ENCODE measurements at places on chromosomes 7 and 10. TPM values are rescaled to one million over a fixed set of nuclear protein-coding genes. Genes with fewer than 3 reads are reported as not detected.
A peak's percentile ranks its signal among the peaks of the same experiment; 100 is the strongest.

- no peak for DNase-seq
Observed at GRCh38 chr7:25381818-25382589, 153.7 kb upstream of the NPVF start.

GRCh38 chr7:95906851-95907250 lies 134.5 kb downstream of the DYNC1I1 start:
- DNase-seq = no peak

DNA sequence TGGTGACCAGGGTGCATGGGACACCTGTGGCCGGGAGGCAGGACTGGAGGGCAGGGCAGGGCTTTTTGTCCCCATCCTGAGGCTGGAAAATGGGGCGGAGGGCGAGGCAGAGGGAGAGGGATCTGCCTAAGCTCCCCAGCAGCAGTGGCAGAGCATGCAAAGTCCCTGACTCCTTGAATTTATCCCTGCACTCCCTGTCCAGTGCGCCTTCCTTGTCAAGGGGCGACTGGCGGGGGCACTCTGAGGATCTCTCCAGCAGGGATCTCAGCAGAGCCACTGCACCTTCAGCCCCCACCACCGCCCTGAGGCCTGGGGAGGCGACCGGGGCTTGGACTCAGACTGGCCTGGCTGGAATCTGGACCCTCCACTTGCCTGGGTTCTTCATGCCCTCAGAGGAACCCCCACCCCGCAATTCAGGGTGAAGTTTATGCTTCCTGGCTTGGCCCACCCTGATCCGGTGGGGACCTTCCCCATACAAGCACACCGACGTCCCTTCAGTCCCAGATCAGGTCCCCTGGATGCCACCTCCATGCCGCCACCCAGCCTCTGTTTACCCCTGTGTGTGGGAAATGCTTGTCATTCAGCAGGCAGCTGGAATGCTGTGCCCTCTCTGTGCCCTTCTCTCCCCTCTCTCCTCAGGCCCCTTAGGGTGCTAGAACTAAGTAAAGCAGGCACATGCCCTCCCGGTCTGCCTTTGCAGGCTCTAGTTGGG lies 46.3 kb downstream of the CDH23 start:
- DNase-seq = no peak

DNA sequence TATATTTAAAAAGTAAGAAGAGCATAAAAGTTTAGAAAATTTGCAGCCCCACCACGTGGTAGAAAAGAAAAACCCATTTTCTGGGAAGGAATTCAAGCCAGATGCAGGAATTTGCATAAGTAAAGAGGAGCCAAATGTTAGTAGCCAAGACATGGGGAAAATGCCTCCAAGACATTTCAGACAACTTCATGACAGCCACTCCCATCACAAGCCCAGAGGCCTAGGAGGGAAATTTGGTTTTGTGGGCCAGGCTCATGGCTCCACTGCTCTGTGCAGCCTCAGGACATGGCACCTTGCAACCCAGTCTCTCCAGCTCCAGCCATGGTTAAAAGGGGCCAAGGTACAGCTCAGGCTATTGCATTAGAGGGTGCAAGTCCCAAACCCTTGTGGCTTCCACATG lies 411.9 kb downstream of the THSD7A start:
- no peak for DNase-seq

DNA sequence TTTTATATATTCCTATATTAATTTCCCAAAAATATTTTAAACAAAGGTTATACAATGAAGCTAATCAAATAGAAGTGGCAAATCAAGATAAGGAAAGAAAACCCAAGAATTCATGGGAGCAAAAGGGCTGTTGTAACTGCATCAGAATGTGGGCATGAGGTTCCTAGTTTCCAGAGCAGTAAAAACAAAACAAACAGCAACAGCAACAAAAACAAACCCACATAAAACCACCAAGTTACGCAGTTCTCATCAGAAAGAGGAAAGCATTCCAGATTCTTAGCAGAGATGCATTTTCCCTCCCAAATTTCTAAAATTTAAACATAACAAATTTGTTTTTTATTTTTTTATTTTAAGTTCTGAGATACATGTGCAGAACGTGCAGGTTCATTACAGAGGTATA lies 34.8 kb upstream of the MSMB start:
- no peak for DNase-seq

- no peak for DNase-seq
Observed at GRCh38 chr10:14126697-14127440, 203.9 kb downstream of the FRMD4A start.

GRCh38 chr7:86448856-86449255 lies 194.9 kb upstream of the GRM3 start:
- no peak for DNase-seq

GRCh38 chr10:117476281-117476680 lies 66.3 kb upstream of the EMX2 start:
- no peak for DNase-seq

- DNase-seq = no peak
Observed at GRCh38 chr7:76225951-76226350, 24.3 kb downstream of the SRRM3 start.

- DNase-seq = no peak
Observed at GRCh38 chr10:69498711-69499471, 47.6 kb downstream of the TSPAN15 start.

DNA sequence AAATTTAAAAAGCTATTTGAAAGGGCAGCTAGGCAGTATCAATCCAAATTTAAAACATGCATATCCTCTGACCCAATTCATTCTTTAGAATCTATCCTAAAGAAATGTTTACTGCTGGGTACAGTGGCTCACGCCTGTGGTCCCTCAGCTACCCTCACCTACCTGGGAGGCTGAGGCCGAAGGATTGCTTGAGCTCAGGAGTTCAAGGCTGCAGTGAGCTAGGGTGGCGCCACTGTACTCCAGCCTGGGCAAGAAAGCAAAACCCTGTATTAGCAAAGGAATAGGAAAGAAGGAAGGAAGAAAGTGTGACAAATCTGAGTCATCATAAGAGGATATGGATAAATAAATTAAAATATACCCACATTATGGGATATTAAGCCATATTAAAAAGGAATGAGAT lies 36.3 kb downstream of the C7orf33 start:
- DNase-seq = no peak

- no peak for DNase-seq
Observed at GRCh38 chr10:67015225-67015624, 89.4 kb downstream of the LRRTM3 start.

- no peak for DNase-seq
Observed at GRCh38 chr10:96863922-96864543, 31.9 kb downstream of the LCOR start.

GRCh38 chr10:2994221-2994961 lies 73.0 kb upstream of the PFKP start:
- DNase-seq = no peak

DNA sequence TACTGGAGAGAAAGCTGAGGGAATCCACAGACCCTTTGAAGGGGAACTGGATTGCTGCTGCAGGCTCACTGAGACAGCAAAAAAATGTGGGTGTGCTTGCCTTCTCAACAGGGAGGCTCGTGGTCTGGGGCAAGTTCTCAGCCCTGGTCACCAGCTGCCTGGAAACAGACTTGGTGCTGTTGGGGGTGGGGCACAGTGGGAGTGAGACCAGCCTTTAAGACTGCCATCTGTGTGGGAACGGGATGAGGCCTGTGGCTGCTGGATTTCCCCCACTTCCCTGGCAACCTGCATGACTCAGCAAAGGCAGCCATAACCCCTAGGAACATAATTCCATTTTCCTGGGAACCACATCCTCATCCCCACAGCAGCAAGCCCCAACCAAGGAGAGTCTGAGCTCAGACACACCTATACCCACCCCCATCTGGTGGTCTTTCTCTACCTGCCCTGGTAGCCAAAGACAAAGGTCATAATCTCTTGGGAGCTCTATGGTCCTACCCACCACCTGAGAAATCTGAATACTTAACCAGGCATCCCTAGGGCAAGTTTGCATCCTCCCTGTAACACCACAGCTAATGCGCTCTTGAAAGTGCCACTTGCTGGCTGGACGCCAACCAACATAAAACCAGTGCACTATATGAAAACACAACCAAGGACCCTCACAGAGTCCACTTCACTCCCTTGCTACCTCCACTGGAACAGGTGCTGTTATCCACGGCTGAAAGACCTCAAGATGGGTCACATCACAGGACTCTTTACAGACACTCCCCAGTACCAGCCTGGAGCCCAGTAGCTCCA lies 45.0 kb upstream of the TFEC start:
- no peak for DNase-seq

- DNase-seq = no peak
Observed at GRCh38 chr7:136938476-136938875, 70.0 kb downstream of the CHRM2 start.

DNA sequence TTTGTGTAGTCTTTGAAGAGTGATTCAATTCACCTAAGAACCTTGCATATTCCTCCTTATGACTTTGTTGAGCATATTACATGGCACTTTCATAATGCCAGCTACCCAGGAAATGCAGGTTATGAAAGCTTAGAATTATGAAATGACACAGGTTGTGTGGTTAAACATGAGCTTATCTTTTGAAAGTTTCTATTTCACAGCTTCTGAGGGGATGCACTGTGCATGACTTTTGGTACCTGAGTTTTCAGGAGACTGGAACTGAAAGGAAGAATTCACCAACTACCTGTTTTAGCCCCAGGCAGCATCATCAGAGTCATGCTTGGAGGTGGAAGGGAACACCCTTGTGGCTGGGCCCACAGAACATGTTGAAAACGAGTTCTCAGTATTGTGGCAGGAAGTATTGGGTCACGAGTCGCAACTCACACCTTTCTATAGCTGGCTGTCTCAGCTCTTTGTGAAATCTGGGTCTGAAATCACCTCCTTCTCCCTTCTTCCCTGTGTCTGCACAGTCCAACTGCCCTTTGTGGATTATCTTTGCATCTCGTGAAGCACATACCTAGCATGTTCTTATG lies 228.2 kb downstream of the PTEN start:
- DNase-seq = peak; percentile 88

DNA sequence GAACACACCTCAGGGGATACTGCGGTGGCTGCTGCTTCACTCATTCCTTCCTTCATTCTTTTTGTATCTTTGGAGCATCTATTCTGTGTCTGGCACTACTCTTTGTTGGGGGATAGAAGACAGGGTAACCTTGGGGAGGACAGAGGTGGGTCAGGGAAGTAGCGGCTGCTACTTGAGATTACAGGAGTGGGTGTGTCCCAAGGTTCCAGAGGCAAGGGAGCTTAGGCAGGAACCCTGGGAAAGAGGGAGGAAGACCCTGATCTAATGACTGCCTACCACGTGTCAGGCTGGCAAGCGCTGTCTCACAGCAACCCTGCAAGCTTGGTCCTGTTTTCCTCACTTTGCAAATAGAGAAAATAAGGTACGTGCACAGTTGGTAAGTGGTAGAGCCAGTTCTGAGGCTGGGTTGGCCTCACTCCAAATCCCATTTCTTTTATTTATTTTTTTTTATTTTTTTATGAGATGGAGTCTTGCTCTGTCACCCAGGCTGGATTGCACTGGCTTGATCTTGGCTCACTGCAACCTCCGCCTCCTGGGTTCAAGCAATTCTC lies 985.9 kb upstream of the ZNF722 start:
- DNase-seq = no peak

DNA sequence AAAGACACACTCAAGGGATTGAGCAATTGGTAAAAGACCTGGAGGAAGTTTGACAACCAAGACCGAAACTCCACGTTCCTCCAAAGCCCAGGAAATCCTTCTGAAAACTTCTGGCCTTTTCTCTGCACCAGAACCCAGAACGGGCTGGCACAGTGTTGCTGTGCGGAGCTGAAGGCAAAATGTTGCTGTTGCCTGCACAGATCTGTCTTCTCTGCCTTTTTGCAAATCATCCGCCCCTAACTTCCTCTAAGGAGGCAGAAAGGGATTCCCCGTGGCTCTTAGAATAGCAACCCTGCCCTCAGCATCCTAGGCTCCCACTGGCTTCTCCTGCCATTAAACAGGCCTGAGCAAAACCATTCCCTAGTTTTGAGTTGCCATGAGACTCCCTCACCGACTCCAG lies 44.9 kb downstream of the FIGNL1 start:
- no peak for DNase-seq

DNA sequence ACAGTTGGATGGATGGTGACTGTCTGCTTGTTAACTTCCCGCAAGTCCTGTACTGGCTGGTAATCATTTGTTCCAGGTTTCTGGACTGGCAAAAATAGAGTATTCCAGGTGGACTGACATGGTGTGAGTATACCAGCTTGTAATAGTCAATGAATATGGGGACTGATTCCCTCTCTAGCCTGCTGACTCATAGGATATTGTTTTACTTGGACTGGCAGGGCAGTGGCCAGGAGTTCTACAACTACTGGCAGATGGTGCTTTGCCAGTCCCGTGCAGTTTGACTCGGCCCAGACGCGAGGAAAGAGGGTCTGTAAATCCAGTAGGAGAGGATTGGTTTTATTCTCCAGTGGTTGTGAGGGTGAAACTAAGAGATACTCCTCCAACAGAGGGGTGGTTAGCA lies 78.0 kb downstream of the PRR15 start:
- DNase-seq = no peak

GRCh38 chr7:137633133-137633532 lies 213.6 kb downstream of the DGKI start:
- no peak for DNase-seq

WASHC2C gene
- 39.4 TPM for total RNA-seq

FBXO24 gene
- 0.45 TPM for total RNA-seq

CCL26 gene
- not detected for total RNA-seq

DPYSL4 gene
- 2.2 TPM for total RNA-seq

BPGM gene
- total RNA-seq = 11.9 TPM

CNTNAP2 gene
- not detected for total RNA-seq

TLX1 gene
- total RNA-seq = not detected

HOXA10 gene
- not detected for total RNA-seq

NUTM2B gene
- 1.4 TPM for total RNA-seq

KCNH2 gene
- total RNA-seq = not detected

NUTM2A gene
- total RNA-seq = 0.71 TPM

NHLRC2 gene
- total RNA-seq = 25.0 TPM

TCAF2 gene
- total RNA-seq = 14.1 TPM

FAM131B gene
- 2.2 TPM for total RNA-seq

Measured in activated CD8-positive, alpha-beta T cell treated with anti-CD3 and anti-CD28 coated beads, Interleukin-2, amount 10 ng/mL, durations not matched to agents 7 days and 5 days (primary cell).